Left colon (tissue), 2 donors: ENCODE measurements at places on chromosomes 12 and 14. TPM values are rescaled to one million over a fixed set of nuclear protein-coding genes. Genes with fewer than 3 reads are reported as not detected.

Gene ADAM20
- 0.34 TPM for total RNA-seq

Gene SLC6A15
- 0.45 TPM for total RNA-seq

Gene SIX4
- total RNA-seq: 0.11 TPM

- DNase-seq: no peak
Measured at GRCh38 chr12:81627336-81628189, 131.6 kb downstream of the PPFIA2 start.

DNA sequence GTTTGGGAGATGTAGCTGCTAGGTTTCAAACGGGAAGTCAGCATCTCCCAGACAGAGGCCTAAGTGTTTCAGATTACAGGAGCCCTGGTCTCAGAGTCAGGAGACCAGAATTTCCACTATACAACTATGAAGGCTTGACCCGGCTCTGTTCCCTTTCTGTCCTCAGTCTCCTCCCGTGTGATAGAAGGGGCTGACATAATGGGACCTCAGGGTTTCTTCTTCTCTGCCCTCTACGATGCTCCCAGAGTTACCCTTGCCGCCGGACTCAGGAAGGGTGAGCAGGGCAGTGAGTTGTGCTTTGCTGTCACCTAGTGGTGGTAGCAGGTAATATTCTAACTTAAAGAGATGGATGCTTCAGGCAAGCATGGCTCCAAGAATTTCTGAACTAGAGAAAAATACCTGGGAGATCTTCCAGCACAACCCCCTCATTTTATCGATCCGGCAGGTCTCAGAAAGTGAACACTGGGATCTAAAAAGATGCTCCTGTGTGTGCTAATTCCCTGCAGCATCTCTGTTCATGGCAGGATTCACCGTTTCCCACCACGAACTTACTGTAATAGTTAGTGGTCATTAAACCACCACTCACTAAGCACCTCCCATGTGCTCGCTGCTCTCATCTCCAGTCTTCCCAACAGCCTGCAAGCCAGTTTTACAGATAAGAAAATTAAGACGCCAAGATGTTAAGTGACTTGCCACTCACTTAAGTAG, 84.4 kb downstream of the VWF start:
- DNase-seq: peak; percentile 32

DNA sequence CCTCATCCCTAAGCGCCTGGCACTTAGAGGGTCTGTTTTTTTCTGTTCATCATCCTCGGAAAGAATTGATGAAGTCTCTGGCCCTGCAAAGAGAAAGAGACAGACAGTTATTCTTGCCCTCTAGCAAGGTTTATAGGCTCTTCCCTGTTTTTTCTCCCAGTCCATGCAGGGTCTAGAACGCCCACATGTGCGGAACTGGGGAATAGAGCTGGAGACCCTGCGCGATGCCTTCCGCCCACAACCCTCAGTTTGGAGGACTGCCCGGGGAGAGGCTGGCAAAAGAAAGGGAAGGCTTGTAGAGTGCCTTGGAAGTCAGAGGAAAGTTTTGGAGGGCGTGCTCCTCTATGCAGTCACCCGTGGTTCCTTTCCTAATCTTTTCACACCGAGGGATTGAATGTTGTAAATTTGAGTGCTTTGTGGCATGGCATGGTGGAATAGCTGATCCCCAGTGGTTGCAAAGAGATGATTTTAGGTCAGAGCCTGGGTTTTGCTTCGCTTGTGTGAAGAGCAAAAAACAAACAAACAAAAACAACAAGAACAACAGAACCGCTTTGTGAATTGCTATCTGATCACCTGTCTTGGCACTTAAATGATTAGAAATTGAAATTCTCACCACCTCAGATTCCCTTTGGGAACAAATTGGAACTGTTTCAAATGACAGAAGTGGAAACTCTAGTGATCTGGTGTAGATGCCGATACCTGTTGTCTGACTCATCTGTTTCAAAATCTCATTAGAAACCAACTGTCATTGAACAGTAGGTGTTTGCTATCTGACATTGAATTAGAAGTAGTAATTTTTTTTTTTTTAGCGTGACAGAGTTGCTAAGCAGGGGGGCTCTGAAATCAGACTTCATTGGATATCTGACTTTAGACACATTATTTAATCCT, 947 bp downstream of the GAS2L3 start:
- peak; percentile 28 for DNase-seq

GRCh38 chr12:126780343-126780742, 1486.6 kb upstream of the TMEM132C start:
- no peak for DNase-seq

DNA sequence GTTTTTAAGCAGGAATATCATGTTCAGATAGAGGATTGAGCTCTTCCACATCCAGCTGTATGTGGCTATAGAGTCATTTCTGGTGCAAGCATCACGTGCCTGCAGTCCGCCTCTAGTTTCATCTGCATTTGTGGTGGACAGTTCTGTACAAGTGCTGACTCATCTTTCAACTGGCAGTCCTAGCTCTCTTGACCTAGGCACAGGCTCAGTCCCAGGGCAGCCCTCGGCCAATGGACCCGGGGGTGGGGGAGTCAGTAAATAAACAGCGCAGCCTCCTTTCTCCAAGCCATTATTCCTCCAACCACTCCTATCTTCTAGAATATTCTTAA, 41.8 kb upstream of the FRMD6 start:
- DNase-seq: peak; percentile 30

DNA sequence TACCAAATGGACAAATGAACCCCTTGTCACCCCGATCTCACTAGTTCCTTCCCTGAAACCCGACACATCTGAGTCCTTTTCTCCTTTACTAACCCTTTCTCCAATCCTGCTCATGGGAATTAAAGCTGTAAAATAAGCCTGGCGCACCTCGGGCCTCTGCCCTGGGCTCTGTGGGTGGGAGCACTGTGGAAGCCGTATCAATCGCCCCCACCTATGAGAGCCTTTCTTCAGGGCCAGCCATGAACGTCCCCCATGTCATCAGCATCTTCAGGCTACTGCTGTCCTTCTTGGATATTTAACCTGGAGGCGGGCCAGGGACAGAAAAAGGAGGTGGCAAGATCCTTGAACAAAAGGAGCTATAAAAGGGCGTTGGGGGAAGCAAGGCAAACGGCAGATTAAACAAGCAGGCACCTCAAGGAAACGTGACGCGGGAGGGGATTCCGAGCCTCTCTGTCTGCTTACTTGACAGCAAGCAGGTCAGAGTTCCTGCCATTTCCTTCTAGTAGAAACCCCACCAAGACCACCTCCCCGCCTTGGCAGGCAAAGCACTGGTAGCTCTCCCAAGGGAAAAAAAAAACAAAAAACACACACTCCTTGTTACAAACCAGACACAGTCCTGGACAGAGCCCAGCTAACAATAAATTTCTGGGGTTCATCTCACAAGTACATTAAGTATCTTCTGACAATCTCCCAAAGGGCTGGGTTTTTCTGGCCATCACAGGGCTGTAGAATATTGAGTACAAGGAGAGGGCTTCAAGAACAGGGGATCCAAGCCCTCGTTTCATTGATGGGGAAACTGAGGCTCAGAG, 62.9 kb downstream of the DPF3 start:
- DNase-seq: peak; percentile 91

DNA sequence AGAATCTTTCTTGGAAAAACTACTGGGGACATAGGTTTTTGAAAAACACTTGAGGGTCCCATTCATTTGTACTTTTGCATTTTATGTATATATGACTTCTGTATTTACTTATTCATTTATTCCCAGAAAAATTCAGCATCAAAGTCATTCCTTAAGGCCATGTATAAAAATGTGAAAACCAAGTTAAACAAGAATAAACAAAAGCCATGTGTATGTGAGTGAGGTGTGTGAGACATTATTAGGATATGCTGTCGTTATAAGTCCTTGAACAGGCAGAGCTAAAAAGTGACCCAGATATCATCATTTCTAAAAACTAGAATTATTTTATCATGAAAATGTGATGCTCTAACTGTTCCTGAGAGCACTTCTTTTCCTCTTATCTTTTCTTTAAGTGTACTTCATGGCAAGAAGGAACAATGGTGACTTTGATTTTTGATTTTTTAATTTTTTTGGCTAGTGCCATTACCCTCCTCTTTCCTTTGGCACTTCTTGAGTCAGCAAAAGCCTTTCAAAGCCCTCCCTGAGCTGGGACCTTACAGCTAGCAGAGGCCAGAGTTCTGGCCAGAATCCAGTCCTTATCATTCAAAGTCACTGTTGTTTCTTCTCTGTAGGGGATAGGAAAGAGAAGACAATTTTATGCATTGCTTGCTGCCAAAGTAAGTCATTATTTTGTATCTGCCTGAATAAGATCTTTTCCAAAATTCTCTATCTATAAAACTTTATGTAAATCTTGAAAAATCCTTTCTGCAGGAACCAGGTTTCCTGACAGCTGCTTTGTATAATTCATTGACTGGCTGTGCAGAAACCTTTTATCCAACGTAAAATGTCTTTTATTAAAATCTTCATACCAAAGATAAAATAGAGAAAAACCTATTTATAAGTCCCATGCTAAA, 419.7 kb upstream of the PRICKLE1 start:
- no peak for DNase-seq

- DNase-seq: no peak
Measured at GRCh38 chr12:91732086-91732485, 413.6 kb downstream of the BTG1 start.

GRCh38 chr12:64611341-64612284, 1.3 kb downstream of the RASSF3 start:
- DNase-seq: peak; percentile 47

DNA sequence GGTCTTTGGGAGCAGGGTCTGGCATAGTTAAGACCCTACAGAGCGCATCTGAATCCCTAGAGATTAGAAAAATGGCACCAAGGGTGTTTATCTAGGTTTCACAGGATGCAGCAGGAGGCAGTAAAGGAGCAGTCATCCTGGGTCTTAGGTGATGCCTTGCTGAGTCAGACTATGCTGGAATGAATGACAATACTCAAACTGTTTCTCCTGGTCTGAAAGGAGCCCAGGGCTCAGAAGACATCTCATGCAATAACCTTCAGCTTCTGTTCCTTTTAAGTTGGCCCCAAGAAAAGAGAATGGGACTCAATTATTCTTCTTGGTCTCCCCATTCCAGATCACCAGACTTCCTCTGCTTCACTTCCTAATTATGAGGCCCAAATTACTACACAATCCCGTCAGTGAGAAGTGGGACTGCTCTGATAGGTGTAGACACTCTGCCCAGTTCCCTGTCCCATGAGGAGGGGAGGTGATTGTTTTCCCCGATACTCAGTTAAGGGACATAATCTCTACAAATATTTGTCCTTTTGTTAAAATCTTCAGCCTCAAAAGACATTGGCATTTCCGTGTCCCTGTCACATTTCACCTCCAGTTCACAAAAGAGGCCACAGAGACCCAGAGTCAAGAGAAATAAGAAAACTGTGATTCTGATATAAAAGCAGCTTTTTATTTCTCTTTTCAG, 14.8 kb upstream of the APOF start:
- no peak for DNase-seq

GRCh38 chr14:88611878-88612277, 49.0 kb downstream of the ZC3H14 start:
- no peak for DNase-seq

DNA sequence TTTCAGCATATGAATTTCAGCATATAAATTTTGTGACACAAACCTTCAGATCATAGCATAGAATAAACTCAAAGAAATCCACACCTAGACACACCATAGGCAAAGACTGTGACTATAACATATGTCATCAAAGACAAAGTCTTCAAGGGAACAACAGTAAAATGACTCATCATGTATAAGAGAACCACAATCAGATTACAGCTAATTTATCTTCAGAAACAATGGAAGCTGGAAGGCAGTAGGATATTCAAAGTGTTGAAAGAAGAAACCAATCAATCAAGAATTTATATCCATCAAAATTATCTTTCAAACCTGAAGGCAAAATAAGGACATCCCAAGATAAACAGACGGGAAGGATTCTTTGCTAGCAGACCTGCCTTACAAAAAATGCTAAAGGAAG, 29.0 kb downstream of the DLK1 start:
- DNase-seq: no peak

DNA sequence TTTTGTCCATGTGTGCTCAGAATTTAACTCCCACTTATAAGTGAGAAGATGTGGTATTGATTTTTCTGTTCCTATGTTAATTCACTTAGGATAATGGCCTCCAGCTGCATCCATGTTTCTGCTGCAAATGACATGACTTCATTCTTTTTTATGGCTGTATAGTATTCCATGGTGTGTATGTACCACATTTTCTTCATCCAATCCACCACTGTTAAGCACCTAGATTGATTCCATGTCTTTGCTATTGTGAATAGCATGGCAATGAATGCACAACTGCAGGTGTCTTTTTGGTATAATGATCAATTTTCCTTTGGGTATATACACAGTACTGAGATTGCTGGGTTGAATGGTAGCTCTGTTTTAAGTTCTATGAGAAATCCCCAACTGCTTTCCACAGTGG, 657.7 kb downstream of the ETNK1 start:
- DNase-seq: no peak

- no peak for DNase-seq
Measured at GRCh38 chr14:65846196-65846868, 433.8 kb downstream of the FUT8 start.

DNA sequence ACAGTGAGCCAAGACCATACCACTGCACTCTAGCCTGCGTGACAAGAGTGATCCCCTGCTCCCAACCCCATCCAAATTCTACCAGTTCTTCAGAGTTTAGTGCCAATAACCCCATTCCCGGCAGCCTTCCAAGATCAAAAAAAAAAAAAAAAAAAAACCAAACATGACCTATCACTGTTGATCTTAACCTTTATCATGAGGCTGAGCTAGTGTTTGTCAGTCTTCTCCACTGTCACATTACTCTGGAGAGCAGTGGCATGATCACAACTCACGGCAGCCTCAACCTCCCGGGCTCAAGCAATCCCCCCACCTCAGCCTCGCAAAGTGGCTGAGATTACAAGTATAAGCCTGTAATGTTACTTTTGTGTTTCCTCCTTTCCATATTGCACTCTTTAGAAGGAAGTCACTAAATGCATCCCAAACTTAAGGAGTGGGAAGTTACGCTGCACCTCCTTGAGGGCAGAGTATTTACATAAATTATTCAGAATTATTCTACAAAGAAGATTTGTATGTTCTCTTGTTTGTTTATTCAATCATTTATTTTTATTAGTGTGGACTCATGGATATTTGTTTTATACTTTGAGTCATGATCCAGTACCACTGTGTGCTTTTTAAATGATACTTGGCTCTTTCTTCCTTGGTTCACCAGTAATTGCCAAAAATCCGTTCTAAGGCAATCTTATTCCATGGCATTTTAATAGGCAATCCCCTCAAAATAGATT, 31.5 kb upstream of the FAM222A start:
- no peak for DNase-seq

DNA sequence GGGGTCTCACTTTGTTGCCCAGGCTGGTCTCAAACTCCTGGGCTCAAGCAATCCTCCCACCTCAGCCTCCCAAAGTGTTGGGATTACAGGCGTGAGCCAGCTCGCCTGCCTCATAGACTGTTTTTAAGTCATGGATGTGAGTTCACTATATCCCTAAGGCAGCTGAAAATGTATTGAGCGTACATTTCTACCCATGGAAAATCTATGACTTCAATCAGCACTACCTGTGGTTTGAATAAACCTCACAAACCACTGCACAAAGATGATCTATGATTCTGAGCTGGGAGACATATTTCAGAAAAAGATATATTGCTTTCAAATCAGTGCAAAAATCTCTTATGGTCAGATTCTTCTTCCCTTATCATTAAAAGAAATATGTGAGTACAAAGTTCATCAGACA, 22.5 kb downstream of the GCN1 start:
- DNase-seq: no peak
